ENCODE measurements at places on chromosomes 3 and 15.

DNA sequence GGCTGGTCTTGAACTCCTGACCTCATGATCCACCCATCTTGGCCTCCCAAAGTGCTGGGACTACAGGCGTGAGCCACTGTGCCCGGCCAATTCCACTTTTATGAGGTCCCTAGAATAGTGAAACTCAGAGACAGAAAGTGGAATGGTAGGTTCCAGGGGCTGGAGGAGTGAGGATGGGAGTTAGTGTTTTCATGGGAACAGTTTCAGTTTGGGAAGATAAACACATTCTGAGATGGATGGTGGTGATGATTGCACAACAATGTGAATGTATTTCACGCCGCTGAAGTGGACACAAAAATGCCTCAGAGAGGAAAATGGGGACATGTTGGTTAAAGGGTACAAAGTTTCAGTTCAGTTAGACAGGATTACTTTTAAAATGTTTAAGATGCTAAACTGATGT is 22.5 kb upstream of the HDAC11 start:
- DNase-seq, result no peak

DNA sequence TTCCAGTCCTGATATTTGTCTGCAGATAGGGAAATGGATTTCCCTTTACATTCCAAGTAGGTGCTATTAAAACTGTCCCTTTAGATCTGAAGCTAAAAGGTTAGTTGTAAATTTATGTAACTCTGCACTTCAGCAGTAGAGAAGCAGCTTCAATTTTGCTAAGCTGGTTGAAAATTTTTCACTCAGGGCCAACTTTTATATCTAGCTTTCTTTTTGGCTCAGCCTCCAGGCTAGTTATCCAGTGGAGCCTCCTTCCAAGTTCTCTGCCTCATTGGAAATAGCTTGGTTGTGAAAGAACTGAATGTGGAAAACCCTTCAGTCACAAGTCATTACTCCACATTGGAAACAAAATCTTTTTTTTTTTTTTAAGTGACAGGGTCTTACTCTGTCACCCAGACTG is 8.2 kb upstream of the ZNF660 start:
- DNase-seq, result no peak

GRCh38 chr15:88992216-88992615 is 79.0 kb upstream of the MFGE8 start:
- no peak for DNase-seq

- no peak for DNase-seq
Measured at GRCh38 chr3:136189043-136189442, 7.1 kb downstream of the MSL2 start.

GRCh38 chr3:183324083-183324482 is 71.0 kb downstream of the B3GNT5 start:
- DNase-seq, result no peak

GRCh38 chr3:192156382-192156781 is 571.0 kb downstream of the FGF12 start:
- DNase-seq, result no peak

GRCh38 chr3:195221015-195221853 is 49.7 kb downstream of the XXYLT1 start:
- no peak for DNase-seq

DNA sequence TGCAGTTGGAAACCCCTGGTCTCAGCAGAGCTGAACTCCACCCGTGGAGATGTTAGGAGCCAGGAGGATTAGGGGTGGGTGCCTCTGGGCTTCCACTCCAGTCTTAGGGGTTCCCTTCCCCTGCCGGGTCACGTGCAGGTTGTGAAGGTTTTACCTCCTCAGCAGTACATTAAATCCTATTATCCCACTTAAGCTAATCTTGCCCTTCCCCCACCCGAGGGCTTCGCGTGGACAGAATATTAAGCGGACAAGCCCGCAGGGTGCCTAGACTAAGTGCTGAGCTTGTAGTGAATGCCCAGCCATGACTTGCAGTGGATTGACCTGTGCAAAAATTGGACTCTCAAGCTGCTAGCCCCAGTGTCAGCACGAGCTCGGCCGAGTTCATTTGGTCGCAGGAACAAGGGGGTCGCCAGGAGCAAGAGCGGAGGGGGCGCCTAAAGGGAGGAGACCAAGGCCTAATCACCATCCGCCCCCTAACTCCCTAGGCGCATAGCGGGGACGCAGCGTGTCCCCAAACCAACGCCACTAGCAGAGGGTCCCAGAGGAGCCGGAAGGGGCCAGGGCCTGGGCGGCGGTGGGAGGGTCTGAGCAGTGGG is 498 bp upstream of the SEMA4B start:
- DNase-seq, result no peak

GRCh38 chr15:53576841-53577240 is 182.6 kb downstream of the WDR72 start:
- no peak for DNase-seq

- DNase-seq, result no peak
Measured at GRCh38 chr3:114126461-114126860, 52.4 kb downstream of the DRD3 start.

DNA sequence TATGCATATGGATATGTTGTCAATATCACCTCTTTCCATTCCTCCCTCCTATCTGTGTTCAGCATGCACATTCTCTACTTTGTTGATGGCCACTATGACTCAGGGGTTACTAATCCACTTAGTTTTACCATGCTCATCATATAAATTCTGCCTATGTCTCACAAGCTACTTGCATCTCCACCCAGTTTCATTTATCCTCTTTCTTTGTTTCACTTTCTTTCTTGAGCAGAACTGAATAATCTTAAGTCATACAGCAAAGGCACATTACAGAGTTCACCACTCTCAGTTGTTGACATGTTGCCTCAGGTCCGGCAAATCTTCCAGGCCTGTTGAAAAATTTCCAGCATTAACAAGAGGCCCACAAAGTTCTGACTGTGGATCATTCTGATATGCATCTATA is 71.5 kb downstream of the SSR3 start:
- no peak for DNase-seq

- DNase-seq, result no peak
Measured at GRCh38 chr3:40873934-40874699, 325.2 kb upstream of the CTNNB1 start.

- no peak for DNase-seq
Measured at GRCh38 chr3:131541288-131541687, 38.5 kb upstream of the MRPL3 start.

- no peak for DNase-seq
Measured at GRCh38 chr3:46283881-46284450, 41.7 kb downstream of the CCR3 start.

DNA sequence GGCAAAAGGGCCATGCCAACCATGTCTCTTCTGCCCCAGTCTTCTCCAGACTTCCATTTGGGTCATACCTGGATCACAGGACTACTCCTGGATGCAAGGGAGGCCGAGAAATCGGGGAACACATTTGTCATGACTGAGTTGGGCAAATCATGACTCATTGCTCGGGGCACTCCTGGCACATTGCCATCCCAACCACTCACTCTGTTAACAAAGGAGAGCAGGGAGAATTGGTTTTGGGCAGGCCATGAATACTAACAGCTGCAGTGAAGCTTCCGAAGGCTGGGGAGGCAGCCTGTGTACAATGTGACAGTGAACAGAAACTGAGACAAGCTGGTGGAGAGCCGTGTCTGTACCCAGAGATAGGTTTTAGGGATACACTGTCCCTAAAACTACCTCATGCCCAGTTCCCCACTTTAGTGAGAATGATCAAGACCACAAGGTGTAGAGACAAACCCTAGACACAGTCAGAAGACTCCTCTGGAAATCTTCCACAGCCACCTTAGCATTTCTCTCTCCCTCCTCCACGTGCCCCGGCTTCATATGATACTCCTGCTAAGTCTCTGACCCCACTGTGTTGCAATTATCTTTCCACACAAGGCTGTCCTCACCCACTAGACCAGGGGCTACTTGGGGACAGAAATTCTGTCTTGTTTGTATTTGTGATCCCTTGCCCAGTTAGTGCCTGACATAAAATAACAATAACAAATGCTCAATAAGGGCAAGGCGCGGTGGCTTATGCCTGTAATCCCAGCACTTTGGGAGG is 10.5 kb upstream of the BUB1B start:
- no peak for DNase-seq

Measured in NCI-H187 treated with DMSO at 0.1 percent for 48 hours (cell line).